ENCODE measurements at places on chromosomes 3 and 15. TPM values are rescaled to one million over a fixed set of nuclear protein-coding genes. Genes with fewer than 3 reads are reported as not detected.

SLC15A2 gene
- 0.12 TPM for total RNA-seq

PATL2 gene
- total RNA-seq, result 0.14 TPM

PLOD2 gene
- 85.1 TPM for total RNA-seq

CXCR6 gene
- not detected for total RNA-seq

SCAMP5 gene
- total RNA-seq, result 12.5 TPM

PLD1 gene
- total RNA-seq, result 8.3 TPM

CA12 gene
- total RNA-seq, result 187 TPM

ADAMTS9 gene
- total RNA-seq, result 0.63 TPM

CCDC9B gene
- total RNA-seq, result 19.9 TPM

THUMPD3 gene
- 51.0 TPM for total RNA-seq

NCKIPSD gene
- 13.5 TPM for total RNA-seq

CLDN1 gene
- total RNA-seq, result 15.3 TPM

NR2F2 gene
- 24.5 TPM for total RNA-seq

SLC4A7 gene
- total RNA-seq, result 14.2 TPM

SPATA12 gene
- total RNA-seq, result 0.29 TPM
